ENCODE measurements at places on chromosomes 13 and 19.

GRCh38 chr19:44748426-44749254 is at the start of gene BCL3:
TSS of gene BCL3 (plus strand) at chr19:44748708. CDS start at chr19:44748791, 83 bp downstream.
- DNase-seq = peak; percentile 79

GRCh38 chr13:20691616-20692015 is 11.9 kb upstream of the IL17D start:
- no peak for DNase-seq

DNA sequence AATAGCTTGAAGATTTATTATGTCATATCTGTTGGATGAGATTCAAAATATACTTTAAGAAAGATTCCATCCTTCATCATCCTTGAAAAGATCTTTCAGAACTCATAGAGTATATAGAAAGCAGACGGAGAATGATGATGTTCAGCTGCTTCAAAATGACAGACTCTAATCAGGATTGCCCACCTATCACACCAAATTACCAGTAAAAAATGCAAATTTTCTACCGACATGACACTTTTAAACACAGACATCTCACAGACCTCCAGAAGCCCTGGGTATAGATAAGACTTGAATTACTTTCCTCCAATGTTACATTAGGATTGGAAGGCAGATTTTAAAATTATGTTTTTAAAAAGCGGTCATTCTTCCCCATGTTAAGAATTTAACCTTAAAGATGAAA is 235.5 kb downstream of the GPC6 start:
- no peak for DNase-seq

- DNase-seq = no peak
These were observed 7.0 kb upstream of the MAMSTR start for GRCh38 chr19:48726556-48726955.

DNA sequence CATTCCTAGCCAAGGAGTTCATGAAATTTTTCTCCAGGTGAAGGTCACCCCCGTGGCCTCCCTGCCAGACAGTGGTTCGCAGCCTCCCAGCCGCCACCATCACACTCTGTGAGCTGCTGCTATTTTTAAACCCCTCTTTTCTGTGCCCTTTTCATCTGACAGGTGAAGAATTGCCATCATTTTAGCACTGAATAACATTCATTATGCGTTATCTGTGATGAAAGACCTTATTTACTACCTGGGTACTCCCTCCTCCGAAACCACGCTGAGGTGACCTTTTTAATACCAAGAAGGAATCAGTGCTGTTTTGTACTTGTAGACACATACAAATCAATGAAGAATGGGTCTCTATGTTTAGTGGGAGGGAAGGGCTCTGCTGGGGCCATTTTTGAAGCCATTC is 148.9 kb upstream of the GPR12 start:
- no peak for DNase-seq

DNA sequence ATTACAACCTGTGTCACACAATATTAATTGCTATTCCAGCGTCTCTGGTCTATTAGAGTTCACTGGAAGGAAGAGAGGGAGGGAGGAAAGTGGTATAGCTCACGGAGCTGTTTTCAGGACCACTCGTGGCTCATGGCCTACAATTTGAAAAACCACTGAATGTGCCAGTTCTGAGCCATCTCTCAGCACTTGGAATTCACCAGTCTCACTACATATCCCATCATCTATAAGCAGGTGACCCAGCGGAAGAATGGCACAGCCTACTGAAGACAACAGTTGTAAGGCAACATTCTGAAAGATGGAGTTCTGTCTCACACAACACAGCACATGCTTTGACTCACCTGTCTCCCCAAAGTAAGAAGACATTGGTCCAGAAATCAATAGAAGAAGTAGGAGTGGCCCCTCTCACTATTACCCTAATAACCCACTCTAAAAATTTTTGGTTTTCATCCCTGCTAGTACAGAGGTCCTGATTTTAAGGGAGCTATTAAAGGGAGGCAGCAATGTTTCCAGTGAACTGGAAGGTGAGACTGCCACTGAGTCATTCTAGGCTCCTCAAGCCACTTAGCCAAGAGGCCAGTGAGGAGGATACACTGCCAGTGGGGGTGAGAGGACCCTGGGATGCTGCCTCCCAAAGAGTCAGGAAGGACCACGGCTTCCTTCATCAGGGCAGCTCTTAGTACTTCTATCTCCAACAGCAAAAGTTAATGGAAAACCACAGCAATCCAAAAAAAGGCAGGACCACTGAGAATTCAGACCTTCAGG is 50.0 kb upstream of the DOCK9 start:
- DNase-seq = no peak

GRCh38 chr13:99174533-99175100 is 26.0 kb upstream of the UBAC2 start:
- DNase-seq = no peak

- DNase-seq = no peak
These were observed 4.9 kb upstream of the LYPD3 start for GRCh38 chr19:43470288-43470687.

GRCh38 chr19:3049089-3049488 is 13.2 kb downstream of the TLE5 start:
- no peak for DNase-seq

Measured in kidney tubule cell (primary cell).